ENCODE measurements at places on chromosomes 2 and 18. TPM values are rescaled to one million over a fixed set of nuclear protein-coding genes. Genes with fewer than 3 reads are reported as not detected.

The OSBPL6 gene
- 14.1 TPM for total RNA-seq

The SLC14A1 gene
- total RNA-seq = 5.1 TPM

The TAF4B gene
- total RNA-seq = 3.5 TPM

The SERPINB4 gene
- total RNA-seq = not detected

The ALPI gene
- not detected for total RNA-seq

Data from diencephalon (tissue), 1 donor.